Myocyte (in vitro differentiated cells): ENCODE measurements at places on chromosomes 5 and 9.

DNA sequence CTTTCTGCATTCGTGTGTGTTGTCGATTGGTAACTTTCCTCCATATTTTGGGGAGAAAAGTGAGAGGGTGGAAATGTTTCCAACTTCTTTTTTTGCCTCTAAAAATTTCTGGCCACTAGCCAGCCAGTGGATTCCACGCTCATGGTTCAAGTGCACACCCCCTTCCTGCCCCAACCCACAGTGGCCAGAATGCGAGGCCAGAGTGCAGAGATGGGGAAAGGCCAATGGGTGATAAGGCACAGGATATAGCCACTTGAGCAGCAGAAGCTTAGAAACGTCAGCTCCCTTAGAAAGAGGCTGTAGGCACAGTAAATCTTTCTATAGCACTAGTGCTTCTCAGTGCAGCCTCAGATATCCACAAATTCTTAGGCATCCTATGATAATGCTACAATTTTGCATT is 75.8 kb upstream of the ADRB2 start:
- no peak for DNase-seq

DNA sequence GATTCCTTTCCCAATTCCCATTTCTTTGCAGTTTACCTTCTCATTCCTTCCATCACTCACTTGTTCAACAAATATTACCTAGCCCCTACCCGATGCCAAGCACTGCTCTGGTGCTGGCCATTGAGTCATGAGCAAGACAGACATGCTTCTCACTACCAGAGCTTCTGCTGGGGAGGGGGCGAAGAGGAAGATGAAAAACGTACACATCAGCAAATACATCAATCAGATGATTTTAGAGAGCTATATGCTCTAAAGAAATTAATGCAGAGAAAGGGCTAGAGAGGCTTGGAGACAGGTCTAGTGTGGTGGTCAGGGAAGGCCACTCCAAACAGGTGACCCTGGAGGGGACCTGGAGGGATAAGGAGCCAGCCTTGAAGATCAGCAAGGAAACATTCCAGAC is 14.4 kb upstream of the FAT2 start:
- DNase-seq = no peak

- DNase-seq = no peak
Measured at GRCh38 chr5:158286827-158287226, 427.9 kb upstream of the CLINT1 start.

DNA sequence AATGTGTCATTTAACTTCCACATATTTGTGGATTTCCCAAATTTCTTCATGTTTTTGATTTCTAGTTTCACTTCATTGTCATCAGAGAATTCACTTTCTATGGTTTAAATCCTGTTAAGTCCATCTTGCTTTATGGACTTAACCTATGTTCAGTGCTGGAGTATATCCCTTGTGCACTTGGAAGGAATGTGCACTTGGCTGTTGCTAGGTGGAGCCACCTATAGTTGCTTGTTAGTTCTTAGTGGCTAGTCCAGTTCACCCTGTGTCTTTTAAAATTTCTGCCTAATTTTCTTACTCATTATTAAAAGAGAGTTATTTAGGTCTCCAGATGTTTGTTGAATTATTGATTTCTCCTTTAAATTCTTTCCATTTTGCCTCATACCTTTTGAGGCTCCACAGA is 1472.5 kb upstream of the CDH6 start:
- no peak for DNase-seq

GRCh38 chr9:98885575-98886295 is 58.0 kb upstream of the COL15A1 start:
- DNase-seq = no peak
